ENCODE measurements at places on chromosomes 4 and X.

DNA sequence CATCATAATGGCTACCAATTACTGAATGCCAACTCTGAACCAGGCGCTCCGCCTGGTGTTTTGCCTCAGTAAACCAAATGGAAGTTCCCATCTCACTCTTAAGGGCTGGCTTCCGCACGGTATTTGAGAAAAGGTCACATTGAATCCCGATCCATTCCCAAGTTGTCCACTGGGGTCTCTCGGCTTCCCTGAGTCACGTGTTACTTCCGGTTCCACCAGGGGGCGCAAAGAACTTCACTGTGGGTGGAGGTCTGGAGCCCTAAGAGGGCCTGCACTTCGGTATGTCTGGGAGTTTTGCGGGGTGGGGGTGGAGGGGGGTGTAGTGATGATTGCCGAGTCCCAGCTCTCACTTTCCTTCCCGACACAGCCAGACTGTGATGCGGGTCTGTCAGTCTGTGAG, 13.4 kb upstream of the NHS start:
- DNase-seq = peak; percentile 12

DNA sequence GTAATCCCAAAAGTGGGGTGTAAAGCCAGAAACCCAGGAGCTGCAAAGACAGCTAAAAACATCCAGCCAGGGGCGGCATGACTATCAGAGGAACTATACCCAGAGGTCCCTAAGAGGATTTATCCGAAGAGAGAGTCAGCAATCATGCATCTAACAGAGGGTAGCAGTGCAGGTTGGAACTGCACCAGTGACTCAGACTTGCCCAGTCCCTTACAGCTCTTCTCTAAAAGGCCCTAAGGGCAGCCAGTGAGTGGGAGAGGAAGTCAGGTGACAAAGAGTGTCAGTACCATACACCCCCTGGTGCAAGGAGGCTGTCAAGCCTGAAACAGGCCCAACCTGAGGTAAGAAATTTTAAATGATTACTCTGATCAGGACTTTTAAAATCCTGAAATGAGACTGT, 88.1 kb downstream of the CAMK2D start:
- DNase-seq = peak; percentile 6

- peak; percentile 74 for DNase-seq
These were observed 144.2 kb downstream of the PDLIM5 start for GRCh38 chr4:94595880-94596483.

DNA sequence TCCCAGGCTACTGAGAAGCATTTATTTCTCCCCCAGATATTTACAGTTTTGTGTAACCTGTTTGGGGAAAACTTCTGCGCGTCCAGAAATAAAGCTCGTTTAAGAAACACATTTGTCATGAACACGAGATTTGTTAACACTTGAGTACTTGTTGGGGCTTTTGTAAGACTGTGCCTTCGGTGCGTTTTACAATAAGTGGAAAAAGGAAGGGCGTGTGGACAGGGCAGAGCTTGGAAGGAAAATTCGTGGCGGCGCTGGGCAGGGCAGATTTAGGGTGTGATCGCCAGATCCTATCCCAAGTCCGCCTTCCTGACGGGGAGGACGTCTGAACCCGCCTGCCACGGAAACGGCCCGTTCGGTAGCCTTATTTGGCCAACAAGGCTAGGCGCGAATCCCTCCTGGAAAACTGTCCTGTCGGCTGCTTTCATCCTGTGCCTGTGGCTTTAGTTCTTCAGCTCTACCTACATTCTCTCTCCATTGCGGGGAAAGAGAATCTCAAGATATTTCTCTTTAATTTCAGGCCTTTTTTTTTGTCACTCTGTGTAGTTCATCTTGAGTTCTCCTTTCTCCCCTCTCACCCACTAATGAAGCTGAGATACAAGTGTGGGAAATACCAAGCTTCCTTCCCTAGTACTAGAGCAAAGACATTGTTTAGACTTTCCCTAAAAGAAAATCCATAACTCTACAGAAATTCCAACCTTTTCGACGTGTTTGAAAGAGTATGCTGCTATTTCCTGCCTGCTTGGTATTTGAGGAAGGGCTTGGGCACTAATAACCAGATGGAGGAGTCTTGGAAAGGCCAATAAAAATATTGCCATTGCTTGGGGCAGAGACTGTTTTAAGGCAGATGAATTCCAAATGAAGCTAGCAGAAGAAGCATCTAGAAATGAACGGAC, 982 bp downstream of the PDLIM5 start:
- DNase-seq = peak; percentile 70

DNA sequence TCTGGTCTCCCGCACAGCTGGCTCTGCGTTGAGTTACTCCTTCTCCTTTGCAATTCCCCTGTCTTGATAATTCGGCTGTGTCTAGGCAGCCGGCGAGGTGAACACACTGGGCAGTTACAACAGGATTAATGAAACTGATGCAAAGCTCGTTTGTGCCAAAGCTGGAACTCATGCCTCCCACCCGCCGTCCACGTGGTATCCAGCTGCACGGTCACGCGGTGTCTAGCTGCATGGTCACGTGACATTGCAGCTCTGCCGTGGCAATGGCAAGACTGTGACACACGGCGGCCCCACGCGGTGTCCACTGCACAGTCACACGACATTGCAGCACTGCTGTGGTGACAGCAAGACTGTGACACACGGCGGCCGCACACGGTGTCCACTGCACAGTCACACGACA, 31.2 kb upstream of the LRPAP1 start:
- DNase-seq = no peak

DNA sequence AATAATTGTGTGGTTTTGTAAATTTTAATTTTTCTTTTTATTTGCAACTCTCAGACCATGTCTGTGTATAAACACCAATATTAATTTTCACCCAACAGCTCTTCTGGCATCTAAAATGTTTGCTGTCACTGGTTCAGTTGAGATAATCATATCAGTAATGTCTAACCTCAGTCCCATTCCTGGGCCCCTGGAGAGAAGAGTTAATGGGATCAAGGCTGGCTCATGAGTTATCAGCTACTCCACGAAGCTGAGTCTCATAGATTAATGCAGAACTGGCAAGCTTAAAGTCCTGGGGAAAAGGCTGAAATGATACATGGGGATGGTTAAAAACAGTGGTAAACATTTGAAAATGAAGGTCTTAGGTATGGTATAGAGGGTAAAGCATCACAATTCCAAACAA, 28.4 kb upstream of the TSPAN5 start:
- DNase-seq = no peak

- no peak for DNase-seq
These were observed 1088.8 kb downstream of the ADGRL3 start for GRCh38 chr4:62288808-62289541.

GRCh38 chr4:11069083-11069482, 359.6 kb downstream of the HS3ST1 start:
- DNase-seq = no peak

GRCh38 chr4:1198098-1198844, 25.9 kb upstream of the SPON2 start:
- no peak for DNase-seq

DNA sequence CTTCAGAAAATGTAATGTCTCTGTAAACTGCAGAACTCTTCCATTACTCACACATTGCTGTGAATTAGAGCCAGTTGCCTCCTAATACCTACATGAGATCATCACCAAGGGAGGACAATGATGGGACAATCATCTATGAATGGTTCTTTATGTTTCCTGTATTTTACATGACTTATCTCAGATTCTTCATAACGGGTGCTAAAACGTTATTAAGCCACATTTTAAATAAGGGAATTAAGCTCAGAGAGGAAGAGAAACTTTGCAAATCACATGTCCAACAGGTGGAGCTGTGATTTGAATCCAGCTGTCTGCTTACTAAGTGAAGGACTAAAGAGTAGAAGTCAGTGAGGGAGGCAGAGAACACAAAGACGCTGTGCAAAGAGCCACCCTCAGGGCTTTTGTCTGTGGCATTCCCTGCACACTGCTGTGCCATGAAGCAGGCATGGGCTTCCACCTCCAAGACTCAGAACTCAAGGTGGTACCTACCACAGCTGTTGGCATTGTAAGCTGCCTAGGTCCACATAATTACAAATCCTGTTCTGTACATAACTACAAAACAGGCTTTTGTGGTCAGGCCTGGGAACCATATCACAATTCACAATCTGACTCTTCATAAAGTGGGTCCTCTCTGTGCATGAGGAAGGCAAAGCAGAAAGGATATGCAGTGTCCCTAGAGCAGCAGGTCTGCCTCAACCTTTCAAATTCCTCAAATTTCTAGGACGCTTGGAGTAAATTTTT, 12.8 kb downstream of the TBC1D9 start:
- DNase-seq = peak; percentile 50

- peak; percentile 16 for DNase-seq
These were observed 10.1 kb downstream of the HS3ST1 start for GRCh38 chr4:11418610-11419009.

GRCh38 chr4:6938647-6939271, 29.1 kb downstream of the TBC1D14 start:
- DNase-seq = no peak

DNA sequence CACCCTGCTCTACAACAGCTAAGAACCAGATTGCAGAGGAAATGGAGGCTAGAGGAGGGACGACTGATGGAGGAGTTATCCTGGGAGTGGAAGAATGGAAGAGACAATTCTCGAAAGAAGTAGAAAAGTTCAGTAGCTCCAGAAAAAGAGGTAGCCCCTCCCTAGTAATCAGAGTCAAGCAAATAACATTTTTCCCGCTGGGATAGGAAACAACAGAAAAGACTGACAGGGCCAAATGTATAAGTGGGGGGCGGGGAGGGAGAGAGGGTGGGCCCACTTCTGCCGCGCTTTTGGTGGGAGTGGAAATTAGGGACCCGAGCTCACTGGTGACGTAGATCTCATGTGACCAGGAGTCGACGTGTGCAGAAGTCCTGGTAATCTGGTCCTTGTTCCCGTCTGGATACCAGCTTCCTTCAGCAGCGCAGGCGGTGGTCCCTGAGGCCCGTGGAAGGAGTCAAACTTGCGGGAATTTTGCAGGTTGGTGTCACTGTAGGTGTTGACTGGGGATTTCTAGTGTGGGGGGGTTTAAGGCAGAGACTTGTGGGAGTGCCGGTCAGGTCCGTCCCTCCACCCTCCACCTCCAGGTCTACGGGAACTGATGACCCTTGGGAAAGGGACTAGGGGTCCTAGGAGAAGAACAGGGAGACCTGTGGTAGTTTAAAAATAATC, at the start of gene TCEAL9:
TSS of gene TCEAL9 (plus strand) at position 377 of the 669 bp plus-strand sequence. CDS start 1,179 bp downstream, outside the sequence.
- DNase-seq = peak; percentile 63

- peak; percentile 60 for DNase-seq
These were observed 70.5 kb downstream of the HADH start for GRCh38 chr4:108060164-108060563.

DNA sequence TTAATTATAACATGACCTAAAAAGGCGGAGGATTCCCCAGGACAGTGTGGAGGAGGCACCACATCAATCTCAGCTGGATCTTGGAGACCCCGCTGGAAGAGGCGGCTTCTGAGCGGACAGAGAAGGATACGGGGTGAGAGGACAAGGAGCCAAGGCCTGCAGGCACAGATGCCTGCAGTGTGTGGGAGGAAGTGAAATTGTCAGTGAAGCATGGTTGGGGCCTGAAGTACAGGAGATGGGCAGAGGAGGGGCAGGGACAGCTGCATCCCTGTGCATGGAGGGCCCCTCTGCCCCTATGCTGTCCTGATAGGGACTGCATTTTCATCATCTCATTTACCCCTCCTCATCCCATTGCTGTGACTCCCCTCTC, 1.7 kb upstream of the SLC2A9 start:
- no peak for DNase-seq

DNA sequence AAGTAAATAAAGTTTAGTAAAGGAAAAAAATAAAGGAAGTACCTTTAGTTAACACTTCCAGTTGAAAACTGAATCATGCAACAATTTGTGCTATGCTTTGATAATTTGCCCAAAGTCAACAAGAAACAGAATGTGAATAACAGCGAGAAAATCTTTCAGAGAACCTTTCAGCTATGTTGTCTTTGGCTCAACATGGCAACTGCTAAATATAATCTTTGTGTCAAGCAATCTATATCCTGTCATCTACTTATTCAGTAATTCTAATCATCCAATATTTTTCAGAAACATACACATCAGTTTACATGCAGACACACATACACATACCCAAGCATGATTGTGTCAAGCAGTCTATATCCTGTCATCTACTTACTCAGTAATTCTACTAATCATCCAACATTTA, 136.0 kb upstream of the PABPC4L start:
- DNase-seq = no peak

DNA sequence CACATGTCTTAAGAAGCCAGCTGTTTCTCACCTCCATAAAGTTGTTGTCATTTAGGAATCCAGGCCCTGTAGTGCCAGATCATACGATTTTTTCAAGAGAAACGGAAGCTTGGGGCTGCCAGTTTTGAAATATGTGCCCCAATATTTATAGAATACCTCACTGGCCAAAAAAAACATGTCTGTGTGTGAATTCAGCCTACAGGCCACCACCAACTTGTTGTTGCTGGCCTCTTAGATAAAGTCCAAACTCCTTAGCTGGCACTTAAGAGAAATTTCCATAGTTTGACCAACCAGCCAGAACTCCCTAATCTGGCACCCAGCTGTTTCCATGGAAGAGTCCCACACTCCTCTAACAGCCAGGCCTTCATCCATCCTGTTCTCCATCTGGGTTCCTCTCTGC, 74.1 kb downstream of the WDR19 start:
- DNase-seq = no peak

GRCh38 chr4:54539500-54540029, 118.2 kb upstream of the KIT start:
- peak; percentile 45 for DNase-seq

GRCh38 chrX:12269484-12269883, 131.2 kb downstream of the FRMPD4 start:
- DNase-seq = no peak

- no peak for DNase-seq
These were observed 97.2 kb upstream of the CLNK start for GRCh38 chr4:10781805-10782204.

GRCh38 chr4:107885865-107886264, 45.5 kb upstream of the CYP2U1 start:
- DNase-seq = no peak

All from NCI-H1417 (cell line).